Progenitor cell of endocrine pancreas (in vitro differentiated cells): ENCODE measurements at places on chromosomes 4 and X. TPM values are rescaled to one million over a fixed set of nuclear protein-coding genes. Genes with fewer than 3 reads are reported as not detected.

DNA sequence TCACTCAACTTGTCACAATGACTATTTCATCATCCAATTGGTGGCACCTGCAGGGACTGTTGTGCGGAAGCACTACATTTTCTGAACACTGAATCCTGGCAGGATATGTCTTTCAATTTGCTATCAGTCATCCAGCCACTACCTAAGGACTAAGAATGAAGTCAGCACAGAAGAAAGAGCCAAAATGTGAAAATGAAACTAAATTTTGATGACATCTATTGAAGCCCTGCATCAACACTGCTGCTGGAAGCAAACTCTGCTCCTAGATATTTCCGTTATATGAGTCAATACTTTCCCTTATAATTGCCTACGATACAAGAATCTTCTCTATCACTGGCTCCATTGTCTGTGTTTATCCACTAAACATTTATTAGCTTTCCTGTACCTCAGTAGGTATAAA, 917.9 kb downstream of the RAPGEF2 start:
- no peak overlapping the region for H3K4me3 ChIP-seq
- no peak for DNase-seq
- no peaks in the 10 kb centered on the region for H3K27me3 ChIP-seq
- no peak overlapping the region for H3K27ac ChIP-seq
- peaks cover 2% of the 10 kb centered on the region for H3K36me3 ChIP-seq

DNA sequence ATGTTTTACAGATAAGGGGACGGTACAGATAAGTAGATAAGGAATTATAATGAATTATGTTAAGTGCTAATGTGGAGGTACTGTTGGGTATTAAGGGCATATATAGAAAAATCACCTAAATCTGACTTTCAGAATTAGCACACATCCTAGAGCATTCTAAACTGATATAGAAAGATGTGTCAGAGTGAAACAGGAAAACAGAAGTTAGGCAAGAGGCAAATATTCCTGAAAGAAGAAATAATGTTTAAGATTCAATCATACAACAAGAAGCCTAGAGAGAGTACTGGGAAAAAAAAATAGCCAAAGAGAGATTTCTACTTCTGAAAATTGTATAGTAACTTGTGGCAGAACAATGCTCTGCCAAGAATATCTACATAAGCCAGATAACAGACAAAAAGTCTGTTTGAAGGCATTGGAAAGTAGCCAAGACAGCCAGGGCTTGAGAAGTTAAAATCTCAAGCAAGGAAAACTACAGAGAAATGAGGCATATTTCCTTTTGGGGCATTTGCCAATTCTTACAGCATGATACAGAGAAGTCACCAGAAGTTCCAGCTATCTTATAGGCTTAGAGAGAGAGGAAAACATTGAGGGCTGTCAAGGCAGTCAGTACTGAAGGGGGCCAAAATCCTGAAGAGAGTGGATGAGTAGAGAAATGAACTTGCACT, 646.0 kb downstream of the RPA4 start:
- no peaks in the 10 kb centered on the region for H3K27me3 ChIP-seq
- DNase-seq, result no peak
- H3K4me1 ChIP-seq, result peaks cover 8% of the 10 kb centered on the region
- H3K36me3 ChIP-seq, result peaks cover 19% of the 10 kb centered on the region
- no peak overlapping the region for H3K27ac ChIP-seq

DNA sequence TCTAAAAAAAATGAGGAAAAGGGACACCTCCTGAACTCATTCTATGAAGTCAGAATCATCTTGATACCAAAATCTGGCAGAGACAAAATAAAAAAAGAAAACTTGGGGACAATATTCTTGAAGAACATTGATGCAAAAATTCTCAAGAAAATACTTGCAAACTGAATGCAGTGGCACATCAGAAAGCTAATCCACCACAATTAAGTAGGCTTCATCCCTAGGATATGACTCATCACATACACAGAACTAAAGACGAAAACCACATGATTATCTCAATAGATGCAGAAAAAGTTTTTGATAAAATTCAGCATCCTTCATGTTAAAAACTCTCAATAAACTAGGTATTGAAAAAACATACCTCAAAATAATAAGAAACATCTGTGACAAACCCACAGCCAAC, 98.3 kb downstream of the FAM47B start:
- no peaks in the 10 kb centered on the region for H3K36me3 ChIP-seq
- H3K4me3 ChIP-seq, result no peak overlapping the region
- H3K4me1 ChIP-seq, result no peaks in the 10 kb centered on the region
- H3K27ac ChIP-seq, result no peak overlapping the region
- no peaks in the 10 kb centered on the region for H3K27me3 ChIP-seq
- no peak for DNase-seq

- no peaks in the 10 kb centered on the region for H3K27me3 ChIP-seq
- H3K36me3 ChIP-seq, result no peaks in the 10 kb centered on the region
- no peak for DNase-seq
- H3K4me3 ChIP-seq, result no peak overlapping the region
- H3K4me1 ChIP-seq, result peaks cover 10% of the 10 kb centered on the region
Measured at GRCh38 chr4:148055844-148056243, 324.0 kb downstream of the ARHGAP10 start.

DNA sequence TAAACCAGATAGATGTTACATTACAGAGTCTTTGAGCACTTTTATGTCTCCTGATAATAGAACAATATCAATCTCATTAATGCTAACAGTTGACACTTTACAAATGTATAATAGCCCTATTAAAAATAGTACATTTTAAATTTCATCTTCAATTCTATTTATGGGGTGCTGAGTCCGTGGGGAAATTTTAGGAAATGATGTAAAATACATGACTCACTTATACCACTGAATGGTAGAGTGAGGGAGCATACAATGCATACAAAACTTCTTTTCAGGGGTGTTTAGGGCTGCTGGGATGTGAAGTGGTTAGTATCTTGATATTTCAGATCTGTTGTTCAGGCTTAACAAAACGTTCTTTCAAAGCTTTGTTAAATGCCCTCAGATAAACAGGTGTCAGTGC, 696.2 kb downstream of the TRAM1L1 start:
- no peak for DNase-seq
- H3K4me1 ChIP-seq, result peaks cover 13% of the 10 kb centered on the region
- no peak overlapping the region for H3K27ac ChIP-seq
- no peaks in the 10 kb centered on the region for H3K27me3 ChIP-seq
- no peak overlapping the region for H3K4me3 ChIP-seq
- H3K36me3 ChIP-seq, result no peaks in the 10 kb centered on the region

- no peaks in the 10 kb centered on the region for H3K36me3 ChIP-seq
- no peak overlapping the region for H3K4me3 ChIP-seq
- H3K27ac ChIP-seq, result no peak overlapping the region
- no peaks in the 10 kb centered on the region for H3K27me3 ChIP-seq
- DNase-seq, result no peak
Measured at GRCh38 chrX:101682723-101683122, 23.1 kb upstream of the ARMCX2 start.

GRCh38 chr4:139528377-139529005, 27.5 kb downstream of the SETD7 start:
- no peaks in the 10 kb centered on the region for H3K4me1 ChIP-seq
- H3K4me3 ChIP-seq, result no peak overlapping the region
- peaks cover 17% of the 10 kb centered on the region for H3K36me3 ChIP-seq
- H3K27ac ChIP-seq, result no peak overlapping the region
- DNase-seq, result no peak

GRCh38 chr4:135244056-135244455, 1042.5 kb upstream of the PABPC4L start:
- no peaks in the 10 kb centered on the region for H3K27me3 ChIP-seq
- DNase-seq, result no peak
- no peaks in the 10 kb centered on the region for H3K36me3 ChIP-seq
- H3K4me1 ChIP-seq, result no peaks in the 10 kb centered on the region

GRCh38 chr4:142369141-142369540, 477.0 kb downstream of the INPP4B start:
- no peak for DNase-seq
- no peak overlapping the region for H3K4me3 ChIP-seq
- peaks cover 1% of the 10 kb centered on the region for H3K36me3 ChIP-seq
- no peak overlapping the region for H3K27ac ChIP-seq
- no peaks in the 10 kb centered on the region for H3K27me3 ChIP-seq

DNA sequence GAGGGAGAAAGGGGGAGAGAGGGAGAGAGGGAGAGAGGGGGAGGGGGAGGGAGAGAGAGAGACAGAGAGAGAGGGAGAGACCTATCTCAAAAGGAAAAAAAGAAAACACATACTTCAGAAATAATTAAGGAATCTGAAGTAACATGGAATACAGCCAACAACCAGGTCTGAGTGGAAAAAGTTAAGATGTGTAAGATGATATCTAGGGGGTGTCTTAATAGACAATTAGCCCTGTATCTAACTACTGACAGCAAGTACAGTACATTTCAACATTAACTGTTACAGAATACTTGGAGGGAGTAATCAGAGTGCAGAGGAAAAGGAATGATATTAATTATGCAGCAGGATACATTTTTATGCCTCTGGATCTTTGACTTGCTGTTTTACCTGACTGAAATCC, 22.4 kb downstream of the NUP54 start:
- H3K4me3 ChIP-seq, result no peak overlapping the region
- H3K27me3 ChIP-seq, result no peaks in the 10 kb centered on the region
- DNase-seq, result no peak
- H3K4me1 ChIP-seq, result no peaks in the 10 kb centered on the region
- no peak overlapping the region for H3K27ac ChIP-seq

DNA sequence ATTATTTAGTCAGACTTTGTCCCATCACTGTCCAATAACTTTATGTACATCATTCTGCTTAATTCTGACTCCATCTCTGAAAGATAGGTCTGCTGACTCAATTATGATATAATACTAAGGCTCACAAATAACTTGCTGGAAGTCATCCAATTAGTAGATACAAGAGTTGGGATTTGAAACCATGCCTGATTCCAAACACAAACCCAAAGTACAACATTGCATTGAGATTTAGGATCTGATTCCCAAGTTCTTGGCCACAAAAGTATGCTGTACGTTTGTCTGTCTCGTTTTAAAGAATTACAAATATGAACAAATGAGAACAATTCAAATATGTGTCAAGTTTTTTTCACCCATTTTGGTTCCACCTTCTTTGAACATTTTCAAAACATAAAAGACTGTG, 108.8 kb downstream of the AMELX start:
- no peaks in the 10 kb centered on the region for H3K36me3 ChIP-seq
- no peaks in the 10 kb centered on the region for H3K27me3 ChIP-seq
- no peak overlapping the region for H3K4me3 ChIP-seq
- H3K4me1 ChIP-seq, result no peaks in the 10 kb centered on the region
- DNase-seq, result no peak

GRCh38 chrX:123277821-123278220, 93.7 kb downstream of the GRIA3 start:
- H3K27ac ChIP-seq, result no peak overlapping the region
- no peaks in the 10 kb centered on the region for H3K4me1 ChIP-seq
- no peak for DNase-seq
- H3K36me3 ChIP-seq, result no peaks in the 10 kb centered on the region
- no peak overlapping the region for H3K4me3 ChIP-seq

- peaks cover 53% of the 10 kb centered on the region for H3K27me3 ChIP-seq
- H3K27ac ChIP-seq, result no peak overlapping the region
- DNase-seq, result no peak
- H3K36me3 ChIP-seq, result no peaks in the 10 kb centered on the region
- peaks cover 7% of the 10 kb centered on the region for H3K4me1 ChIP-seq
Measured at GRCh38 chr4:1062419-1062818, 50.9 kb downstream of the RNF212 start.

- no peak for DNase-seq
- H3K27me3 ChIP-seq, result no peaks in the 10 kb centered on the region
- H3K27ac ChIP-seq, result peak overlapping the region; percentile 94
- H3K4me3 ChIP-seq, result peak overlapping the region; percentile 36
- peaks cover 4% of the 10 kb centered on the region for H3K36me3 ChIP-seq
Measured at GRCh38 chrX:70476934-70477733, 32.5 kb downstream of the DLG3 start.

GRCh38 chrX:2631743-2632532, 59.2 kb upstream of the CD99 start:
- H3K4me1 ChIP-seq, result no peaks in the 10 kb centered on the region
- H3K36me3 ChIP-seq, result peaks cover 50% of the 10 kb centered on the region
- DNase-seq, result no peak
- H3K4me3 ChIP-seq, result no peak overlapping the region
- H3K27ac ChIP-seq, result no peak overlapping the region

- no peaks in the 10 kb centered on the region for H3K27me3 ChIP-seq
- H3K27ac ChIP-seq, result no peak overlapping the region
- H3K4me1 ChIP-seq, result peaks cover 29% of the 10 kb centered on the region
- H3K4me3 ChIP-seq, result no peak overlapping the region
- H3K36me3 ChIP-seq, result no peaks in the 10 kb centered on the region
Measured at GRCh38 chr4:147790412-147790811, 58.5 kb downstream of the ARHGAP10 start.

DNA sequence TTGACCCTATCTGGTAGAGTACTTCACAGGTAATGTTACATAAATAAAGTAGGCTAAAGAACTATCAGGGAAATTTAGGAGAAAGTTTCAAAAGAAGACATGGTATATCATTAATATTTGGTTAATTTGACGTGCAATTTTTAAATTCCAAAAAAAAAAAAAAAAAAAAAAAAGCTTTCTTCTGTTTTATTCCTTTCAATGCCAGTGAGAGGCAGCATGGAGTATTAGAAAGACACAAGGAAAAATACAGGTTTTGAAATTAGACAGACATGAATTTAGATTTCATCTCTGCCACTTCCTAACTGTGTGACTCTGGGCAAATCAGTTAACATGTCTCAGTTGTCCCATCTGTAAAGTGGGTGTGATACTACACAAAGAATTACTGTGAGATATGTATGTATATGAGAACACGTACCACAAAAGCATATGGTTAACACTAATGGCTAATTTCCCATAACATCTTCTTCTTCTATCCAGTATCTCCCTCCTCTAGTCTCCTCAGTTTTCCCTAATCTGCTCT, 132.5 kb downstream of the GPC3 start:
- DNase-seq, result no peak
- peaks cover 29% of the 10 kb centered on the region for H3K4me1 ChIP-seq
- no peak overlapping the region for H3K27ac ChIP-seq
- H3K27me3 ChIP-seq, result no peaks in the 10 kb centered on the region

- no peak overlapping the region for H3K4me3 ChIP-seq
- DNase-seq, result no peak
- H3K27me3 ChIP-seq, result no peaks in the 10 kb centered on the region
- peaks cover 34% of the 10 kb centered on the region for H3K36me3 ChIP-seq
Measured at GRCh38 chr4:122977103-122977502, 54.7 kb upstream of the NUDT6 start.

DNA sequence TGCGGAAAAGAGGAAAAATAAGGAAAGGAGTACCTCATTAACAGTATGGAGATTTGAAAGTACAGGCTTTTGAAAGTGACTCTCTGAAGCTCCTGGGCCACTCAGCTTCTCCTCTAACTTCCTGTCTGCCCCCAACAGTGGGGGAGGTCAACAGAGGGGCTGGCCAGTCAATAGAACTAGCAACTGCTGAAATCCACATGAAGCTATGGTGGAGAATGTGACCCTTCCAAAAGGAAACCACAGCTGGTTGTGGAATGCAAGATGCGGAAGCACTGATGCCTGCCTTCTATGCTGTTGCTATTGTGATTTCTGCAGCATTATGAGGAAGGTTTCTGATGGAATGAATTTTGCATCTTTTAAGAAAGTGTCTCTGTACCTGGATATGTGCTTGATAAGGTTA, 2.4 kb downstream of the CORIN start:
- peaks cover 4% of the 10 kb centered on the region for H3K36me3 ChIP-seq
- no peak overlapping the region for H3K4me3 ChIP-seq
- H3K4me1 ChIP-seq, result peaks cover 13% of the 10 kb centered on the region
- no peak overlapping the region for H3K27ac ChIP-seq
- peaks cover 4% of the 10 kb centered on the region for H3K27me3 ChIP-seq
- no peak for DNase-seq

Gene MTMR8
- 4.8 and 6.0 TPM in 2 replicates for total RNA-seq

Gene MGARP
- total RNA-seq, result 0.22 TPM in 1 of 2 replicates, not detected in the other

Gene RNF128
- total RNA-seq, result 14.8 and 17.0 TPM in 2 replicates

Gene GABRE
- 1.5 and 2.6 TPM in 2 replicates for total RNA-seq

Gene FREM3
- not detected in 2 replicates for total RNA-seq

Gene ALAS2
- not detected in 2 replicates for total RNA-seq

Gene ODAPH
- total RNA-seq, result not detected in 2 replicates

Gene ENPEP
- 1.4 and 1.7 TPM in 2 replicates for total RNA-seq

Gene SULT1B1
- total RNA-seq, result 0.46 and 0.82 TPM in 2 replicates

Gene GPC4
- 10.8 and 14.5 TPM in 2 replicates for total RNA-seq
